ENCODE measurements at places on chromosomes 13 and 19.

DNA sequence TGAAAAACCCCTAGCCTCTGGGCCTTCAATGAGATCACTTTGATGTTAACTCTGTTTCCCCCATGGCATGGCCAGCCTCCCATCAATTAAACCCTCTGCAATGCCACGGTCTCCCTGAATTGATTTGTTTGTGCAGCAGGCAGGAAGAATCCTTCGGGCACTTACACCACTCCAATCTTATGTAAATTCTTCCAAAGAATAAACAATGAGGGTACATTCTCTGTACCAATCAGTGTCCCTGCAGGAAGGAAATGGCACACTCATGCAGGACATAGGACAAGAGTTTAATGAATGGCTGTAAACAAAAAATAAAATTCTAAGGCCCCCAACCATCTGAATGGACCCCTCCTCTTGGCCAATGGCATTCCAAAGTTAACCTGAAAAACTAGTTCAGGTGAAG, 22.2 kb downstream of the SCGB2B2 start:
- DNase-seq = no peak

- no peak for DNase-seq
These were observed 12.0 kb upstream of the CRTC1 start for GRCh38 chr19:18671303-18672043.

- DNase-seq = no peak
These were observed 400.0 kb downstream of the LMO7 start for GRCh38 chr13:76036176-76036575.

GRCh38 chr13:84098273-84098672, 216.0 kb upstream of the SLITRK1 start:
- DNase-seq = no peak

DNA sequence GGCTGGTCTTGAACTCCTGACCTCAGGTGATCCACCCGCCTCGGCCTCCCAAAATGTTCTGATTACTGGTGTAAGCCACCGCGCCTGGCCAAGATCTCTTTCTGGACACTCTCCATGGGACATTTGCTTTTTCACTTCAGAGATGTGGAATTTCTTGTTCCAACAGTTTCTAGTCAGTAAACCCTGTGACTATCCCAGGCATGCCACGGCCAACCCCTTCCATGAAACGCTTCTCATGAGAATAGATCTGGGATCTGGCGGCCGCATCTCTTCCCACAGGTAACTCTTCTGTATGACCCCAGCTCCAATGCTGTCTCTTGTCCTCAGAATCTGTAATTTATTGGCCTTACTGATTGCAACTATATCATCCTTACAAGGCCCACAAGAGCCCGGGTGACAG, 16.2 kb downstream of the PLPP2 start:
- DNase-seq = no peak

- DNase-seq = no peak
These were observed 30.2 kb downstream of the ZNF382 start for GRCh38 chr19:36635342-36635741.

DNA sequence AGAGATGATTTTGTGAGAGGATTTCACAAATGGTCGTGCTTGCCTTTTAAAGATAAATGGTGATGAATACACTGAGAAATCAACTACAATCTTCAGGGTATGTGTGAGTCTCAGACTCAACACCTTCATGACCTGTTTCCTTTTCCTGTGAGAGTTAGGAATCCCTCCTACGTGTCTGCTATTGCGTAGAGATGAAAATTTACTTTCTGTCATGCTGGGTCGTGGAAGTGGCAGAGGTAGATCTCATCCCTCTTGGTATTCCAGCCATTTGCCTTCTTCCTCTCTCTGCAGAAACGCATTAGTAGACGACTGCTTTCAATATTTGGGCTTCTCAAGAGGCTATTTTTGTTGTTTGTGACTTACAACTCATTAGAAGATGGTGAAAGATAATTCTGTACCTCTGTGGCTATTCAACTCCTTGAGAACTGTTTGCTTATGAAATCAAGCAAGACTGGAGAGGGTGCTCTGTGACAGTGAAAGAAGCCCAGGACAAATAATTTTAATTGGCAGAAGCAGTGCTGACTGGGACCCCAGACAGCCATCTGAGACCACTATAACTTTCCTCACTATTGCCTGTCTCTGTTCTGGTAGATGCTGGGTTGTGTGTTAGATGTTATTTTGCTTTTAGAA, 233.1 kb downstream of the LACC1 start:
- no peak for DNase-seq

GRCh38 chr13:26529441-26529840, 28.0 kb upstream of the WASF3 start:
- DNase-seq = no peak

GRCh38 chr19:2561221-2561620, 85.3 kb downstream of the GADD45B start:
- no peak for DNase-seq

DNA sequence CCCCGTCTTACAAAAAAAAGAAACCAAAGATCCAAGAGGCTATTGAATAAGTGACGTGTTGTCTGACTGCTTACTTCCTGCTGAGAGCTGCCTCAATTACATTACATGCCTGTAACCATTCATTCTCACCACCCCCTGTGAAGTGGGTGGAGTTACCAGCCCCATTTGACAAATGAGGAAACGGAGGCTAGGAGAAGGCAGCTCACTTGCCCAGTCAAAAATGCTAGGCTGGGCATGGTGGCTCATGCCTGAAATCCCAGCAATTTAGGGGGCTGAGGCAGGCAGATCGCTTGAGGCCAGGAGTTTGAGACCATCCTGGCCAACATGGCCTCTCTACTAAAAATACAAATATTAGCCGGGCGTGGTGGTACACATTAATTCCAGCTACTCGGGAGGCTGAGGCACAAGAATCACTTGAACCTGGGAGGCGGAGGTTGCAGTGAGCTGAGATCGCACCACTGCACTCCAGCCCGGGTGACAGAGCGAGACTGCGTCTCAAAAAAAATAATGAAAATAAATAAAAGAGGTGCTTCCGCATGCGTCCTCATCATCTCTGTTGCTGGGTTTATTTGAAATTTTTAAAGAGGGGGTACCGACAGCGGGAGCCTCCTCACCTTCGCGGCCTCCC, 499 bp downstream of the LSM7 start:
- DNase-seq = no peak

GRCh38 chr13:50627111-50627510, 216.4 kb downstream of the DLEU7 start:
- no peak for DNase-seq

GRCh38 chr13:47455626-47456025, 545.4 kb downstream of the SUCLA2 start:
- no peak for DNase-seq

- DNase-seq = no peak
These were observed 25.1 kb upstream of the CEBPG start for GRCh38 chr19:33348301-33349010.

All from activated B cell treated with CpG ODN at 0.5 μM for 24 hours (primary cell).